Urothelium cell line (cell line): ENCODE measurements at places on chromosomes 7 and 10.

DNA sequence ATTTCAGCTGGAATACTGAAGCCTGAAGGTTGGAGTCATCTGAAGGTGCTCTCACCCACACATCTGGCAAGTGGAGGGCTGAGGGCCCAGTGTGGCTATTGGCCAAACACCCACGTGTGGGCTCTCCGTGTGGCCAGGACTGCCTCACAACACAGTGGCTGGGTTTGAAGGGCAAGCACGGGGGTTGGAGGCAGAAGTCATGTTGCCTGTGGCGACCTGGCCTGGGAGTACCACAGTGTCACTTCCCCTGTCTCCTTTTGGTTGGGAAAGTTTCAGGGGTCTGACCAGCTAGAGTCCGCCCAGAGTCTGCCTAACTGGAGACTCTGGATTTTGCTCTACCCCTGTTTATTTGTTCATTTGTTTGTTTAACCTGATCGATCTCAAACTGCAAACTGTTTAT, 169.5 kb downstream of the DNAJB6 start:
- DNase-seq: no peak

DNA sequence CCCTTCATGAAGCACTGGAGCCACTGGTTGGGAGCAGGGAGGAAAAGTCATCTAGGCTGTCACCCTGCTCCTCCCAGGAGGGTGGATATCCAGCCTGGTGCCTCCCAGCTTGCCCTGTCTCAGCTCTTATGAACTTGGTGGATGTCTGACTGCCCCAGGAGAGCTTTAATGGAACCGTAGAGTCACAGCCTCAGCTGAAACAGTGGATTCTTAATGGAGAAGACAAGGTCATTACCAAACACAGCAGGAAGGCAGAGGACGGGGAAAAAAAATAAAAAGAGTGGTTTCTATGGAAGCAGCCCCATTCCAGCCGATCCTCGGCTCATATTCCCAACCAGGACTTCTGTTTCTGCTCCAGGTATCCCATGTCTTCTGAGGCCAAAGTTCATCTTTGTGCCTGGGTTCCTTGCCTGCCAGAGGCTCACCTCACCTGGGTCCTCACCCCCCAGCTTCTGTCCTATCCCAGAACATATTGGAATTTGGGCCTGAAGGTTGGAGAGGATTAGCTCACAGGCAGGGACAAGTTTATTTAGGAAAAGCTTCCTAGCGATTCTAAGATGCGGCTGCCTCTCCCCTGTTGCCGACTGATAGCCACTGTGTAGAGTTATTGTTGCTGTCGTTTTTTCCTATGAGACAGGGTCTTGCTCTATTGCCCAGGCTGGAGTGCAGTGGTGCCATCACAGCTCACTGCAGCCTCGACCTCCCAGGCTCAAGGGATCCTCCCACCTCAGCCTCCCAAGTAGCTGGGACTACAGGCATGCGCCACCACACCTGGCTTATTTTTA, 15.6 kb downstream of the CCL26 start:
- no peak for DNase-seq

GRCh38 chr10:6721964-6722615, 142.0 kb upstream of the PRKCQ start:
- DNase-seq: peak; percentile 64

GRCh38 chr7:6423942-6424701, 23.6 kb downstream of the DAGLB start:
- peak; percentile 61 for DNase-seq

DNA sequence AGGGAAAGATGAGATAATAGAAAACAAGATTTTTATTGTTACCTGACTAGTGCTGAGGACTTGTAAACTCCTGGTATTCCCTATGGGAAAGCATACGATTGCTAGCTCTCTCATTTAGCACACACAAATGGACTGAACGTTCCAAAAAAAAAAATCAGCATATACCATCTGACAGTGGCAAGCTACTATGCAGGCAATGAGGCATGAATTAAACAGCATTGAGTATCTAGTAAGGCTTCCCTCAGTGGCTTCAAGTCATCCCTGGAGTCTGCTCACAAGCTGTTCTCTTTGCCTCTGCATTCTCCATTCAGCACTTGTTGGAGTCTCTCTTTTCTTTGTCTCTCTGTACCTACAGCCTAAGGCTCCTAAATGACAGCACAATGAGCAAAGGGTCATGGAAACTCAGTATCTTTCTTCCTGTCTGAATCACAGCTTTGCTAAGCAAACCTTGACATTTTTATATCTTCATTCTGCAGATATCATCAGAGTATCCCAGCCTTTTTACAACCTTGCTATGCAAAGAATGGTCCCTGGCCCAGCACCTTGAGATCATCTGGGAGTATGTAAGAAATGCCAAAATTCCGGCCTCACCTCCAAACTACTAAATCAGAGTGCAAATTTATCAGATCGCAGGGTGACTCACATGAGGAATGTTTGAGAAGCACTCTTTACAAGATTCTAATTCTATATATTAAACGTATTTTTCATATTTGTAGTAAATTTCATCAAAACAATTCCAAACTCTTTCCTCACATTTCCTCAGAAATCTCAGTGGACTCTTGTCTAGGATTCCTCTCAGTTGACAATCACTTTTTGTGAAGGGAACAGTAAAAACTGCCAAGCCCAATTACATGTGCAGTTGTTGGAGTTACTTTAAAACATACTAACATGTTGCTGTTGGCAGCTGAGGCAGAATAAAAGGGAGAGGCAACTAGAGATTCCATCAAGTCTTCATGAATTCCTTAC, 10.8 kb upstream of the LIPA start:
- no peak for DNase-seq

DNA sequence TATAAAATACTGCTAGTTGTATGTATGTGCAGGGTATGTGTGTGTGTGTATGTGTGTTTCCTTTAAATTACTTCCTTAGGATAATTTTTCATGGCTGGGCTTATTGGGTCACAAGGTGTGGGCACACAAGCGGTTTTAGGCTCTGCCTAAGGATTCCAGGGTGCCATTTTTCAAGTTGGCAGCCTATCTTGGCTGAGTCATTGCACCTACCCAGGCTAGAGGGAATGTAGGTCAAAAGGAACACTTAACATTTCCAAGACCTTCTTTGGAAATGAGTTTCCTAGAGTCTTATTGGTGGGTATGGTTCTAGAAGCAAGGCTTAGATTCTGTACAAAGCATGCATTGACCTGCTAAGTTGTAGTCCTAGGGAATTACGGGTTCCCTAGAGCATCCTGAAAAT, 642.1 kb downstream of the LRMDA start:
- no peak for DNase-seq

DNA sequence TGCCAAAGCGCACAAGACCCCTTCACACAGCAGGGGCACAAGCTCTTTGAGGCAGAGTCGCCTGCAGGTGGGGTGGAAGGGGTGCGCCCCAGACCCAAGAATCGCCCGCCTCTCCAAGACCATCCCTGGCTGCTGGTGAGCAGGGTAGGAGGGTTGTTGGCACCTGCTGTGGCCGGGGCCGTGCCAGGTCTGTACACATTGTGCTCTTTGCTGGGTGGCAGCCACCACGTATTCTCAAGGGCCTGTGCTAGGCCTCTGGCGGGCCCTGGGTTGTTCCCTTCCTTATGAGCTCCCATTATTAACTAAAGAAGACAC, 84.4 kb downstream of the LHPP start:
- DNase-seq: no peak

DNA sequence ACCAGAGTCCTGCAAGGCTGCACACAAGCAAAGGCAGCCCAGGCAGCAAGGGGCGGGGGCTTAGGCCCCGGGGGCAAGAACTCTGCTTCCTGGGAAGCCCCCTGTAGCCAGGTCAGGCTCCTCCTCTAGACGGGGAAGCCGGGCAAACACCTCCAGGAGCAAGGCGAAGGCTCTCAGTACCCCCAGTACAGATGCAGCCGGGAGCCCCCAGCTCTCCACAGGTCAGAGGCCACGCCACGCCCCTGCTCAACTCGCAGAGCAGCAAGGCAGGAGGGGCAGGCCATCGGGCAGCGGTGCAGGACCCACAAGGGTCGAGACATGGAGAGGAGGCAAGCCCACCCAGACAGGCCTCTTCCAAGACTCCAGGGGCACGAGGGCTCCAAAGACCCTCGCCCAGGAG, 108.8 kb downstream of the MAD1L1 start:
- DNase-seq: no peak

DNA sequence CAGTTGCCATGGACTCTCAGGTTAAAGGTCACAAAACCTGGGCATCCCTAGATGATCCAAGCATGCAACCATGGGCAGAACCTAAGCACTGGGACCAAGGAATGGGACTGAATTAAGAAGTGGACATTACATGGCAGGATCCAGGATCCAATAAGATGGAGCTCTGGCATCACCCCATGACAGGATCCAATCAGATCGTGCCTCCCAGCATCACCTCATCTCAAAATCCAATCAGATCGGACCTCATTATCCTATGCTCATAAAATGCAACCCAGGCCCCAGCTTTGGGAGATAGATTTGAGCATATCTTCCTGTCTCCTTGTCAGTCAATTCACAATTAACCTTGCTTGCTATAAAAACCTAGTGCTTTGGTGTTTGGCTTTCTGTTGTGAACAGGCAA, 616.1 kb downstream of the PARD3 start:
- no peak for DNase-seq

DNA sequence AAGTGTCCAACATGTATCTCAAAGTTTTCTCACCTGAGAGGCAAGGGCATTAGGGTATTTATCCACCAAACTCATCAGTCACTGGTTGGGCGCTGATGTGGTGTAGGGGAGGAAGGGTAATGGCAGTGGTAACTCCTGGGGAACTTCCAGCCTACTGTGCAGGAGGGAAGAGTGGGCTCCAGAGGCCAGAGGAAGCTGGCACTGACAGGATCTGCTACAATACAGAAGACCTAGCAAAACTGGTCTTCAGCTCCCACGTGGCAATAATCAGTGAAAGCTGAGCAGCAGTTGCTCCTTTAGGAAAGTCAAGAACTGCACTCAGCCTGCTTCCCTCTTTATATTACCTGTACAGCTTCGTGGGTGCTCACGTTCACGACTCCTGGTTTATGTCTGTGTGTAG, 17.2 kb upstream of the CAMK2G start:
- no peak for DNase-seq

DNA sequence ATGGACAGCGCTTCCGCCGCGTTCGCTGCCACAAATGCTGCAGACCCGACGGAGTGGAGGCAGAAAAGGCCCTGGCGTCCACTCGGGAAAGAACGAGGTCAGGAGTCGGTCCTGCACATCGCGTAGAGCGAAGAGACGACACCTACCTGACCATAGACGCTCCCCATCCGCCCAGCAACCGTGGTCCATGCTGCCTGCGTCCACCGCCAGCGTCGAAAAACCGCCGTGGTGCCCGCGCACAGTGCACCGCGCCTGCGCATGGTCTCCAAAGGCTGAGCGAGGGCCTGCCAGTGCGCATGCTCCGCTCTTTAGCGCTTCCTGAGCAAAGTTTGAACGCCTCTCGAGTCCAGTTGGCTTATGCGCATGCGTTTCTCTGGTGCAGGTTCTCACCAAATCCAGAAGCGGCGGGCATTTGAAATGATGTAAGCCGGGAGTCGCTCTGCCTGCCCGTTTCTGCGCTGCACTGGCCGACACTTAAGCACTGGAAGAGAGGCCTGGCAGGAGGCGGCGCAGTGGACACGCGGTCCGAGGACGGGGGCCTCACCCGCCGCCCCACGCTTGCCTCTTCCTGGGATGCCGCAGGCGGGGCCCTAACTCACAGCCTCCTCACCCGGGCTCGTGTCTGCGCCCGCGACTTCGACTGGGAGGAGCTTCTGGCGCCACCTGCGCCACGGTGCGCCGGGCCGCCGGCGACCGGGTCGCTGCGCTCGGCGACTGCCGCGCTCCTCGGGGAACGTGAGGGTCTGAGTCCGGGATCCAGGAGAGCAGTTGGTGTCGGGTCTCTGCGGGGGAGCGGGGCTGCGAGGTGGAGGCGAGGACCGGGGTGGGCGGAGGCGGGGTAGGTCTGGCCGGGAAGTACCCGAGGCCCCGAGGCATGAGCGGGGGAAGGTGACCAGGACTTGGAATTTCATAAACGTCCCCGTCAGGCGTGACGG, at the start of gene FAM24B:
Gene FAM24B, minus strand, starts transcription at position 243 of the 935 bp plus-strand sequence. CDS start 29,066 bp downstream, outside the sequence.
- peak; percentile 95 for DNase-seq

DNA sequence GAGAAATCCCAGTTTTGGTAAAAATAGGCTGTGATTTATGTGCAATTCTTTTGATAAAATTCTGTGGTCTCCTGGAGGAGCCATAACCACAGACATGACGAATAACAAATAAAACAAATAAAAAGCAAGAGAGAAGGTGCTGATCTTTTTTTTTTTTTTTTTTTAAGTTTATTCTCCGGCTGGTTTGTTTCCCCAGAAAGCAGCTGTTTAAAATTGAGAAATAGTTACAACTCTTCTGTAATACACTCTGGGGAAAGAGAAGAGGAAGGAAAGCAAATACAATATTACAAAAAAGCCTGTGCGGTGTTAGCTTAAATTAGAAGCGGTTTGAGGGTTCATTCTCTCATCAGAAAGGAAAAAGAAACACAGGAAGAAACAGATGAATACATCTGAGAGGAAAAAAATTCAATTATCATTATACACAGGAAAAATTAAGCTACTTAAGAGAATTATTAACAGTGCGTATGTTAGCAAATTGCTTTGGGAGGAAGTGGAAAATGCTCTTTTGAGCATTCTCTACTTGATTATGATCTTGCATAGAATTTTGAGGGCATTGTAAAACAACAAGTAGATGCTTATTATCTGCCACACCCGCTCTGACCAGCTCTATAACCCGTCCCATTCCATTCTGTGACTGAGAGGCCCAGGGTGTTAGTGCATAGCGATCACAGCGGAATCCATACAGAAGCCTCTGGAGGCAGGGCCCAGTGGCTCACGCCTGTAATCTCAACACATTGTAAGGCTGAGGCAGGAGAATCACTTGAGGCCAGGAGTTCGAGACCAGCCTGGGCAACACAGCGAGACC, 40.6 kb upstream of the WAC start:
- DNase-seq: no peak

- no peak for DNase-seq
These were observed 224.2 kb upstream of the LYZL1 start for GRCh38 chr10:29064680-29065079.

- DNase-seq: no peak
These were observed 183.3 kb downstream of the PTN start for GRCh38 chr7:137160236-137160635.

GRCh38 chr7:104124469-104124868, 83.3 kb downstream of the ORC5 start:
- no peak for DNase-seq

DNA sequence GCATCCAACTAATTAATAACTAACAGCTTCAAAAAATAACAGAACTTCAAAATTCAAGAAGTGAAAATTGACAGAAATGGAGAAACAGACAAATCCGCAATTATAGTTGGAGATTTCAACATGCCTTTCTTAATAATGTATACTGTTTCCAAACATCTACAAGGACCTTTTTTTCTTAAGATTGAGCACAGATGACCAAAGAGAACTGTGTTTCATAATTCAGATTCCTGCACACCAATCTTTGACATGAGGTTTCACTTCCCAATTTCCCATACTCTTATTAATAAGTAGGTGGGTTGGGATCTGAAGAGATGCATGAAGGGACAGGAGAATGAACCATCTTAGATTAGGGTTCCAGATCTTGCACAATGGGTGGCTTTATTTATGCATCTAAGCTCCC, 24.9 kb upstream of the GIMAP7 start:
- no peak for DNase-seq

DNA sequence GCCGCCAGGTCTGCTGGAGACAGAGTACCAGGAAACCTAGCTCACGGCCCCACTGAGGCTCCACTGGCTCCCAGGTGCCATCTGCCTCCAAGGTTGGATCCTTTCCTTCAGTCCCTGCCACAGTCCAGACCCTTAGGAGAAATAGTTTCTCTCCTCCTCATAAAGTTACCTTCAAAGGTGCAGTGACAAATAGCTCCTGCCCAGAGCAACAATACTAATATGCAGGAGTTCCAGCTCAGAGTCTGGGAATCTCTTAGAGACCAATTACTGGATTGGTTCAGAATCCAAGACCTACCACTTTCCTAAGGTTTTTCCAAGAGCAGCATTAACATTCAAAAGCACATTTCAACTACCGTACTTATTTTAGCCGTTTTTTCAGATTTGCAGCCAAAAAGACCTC, 41.0 kb upstream of the ADAM12 start:
- no peak for DNase-seq
